GM12878 (cell line): ENCODE measurements at places on chromosomes 1 and 21. TPM values are rescaled to one million over a fixed set of nuclear protein-coding genes. Genes with fewer than 3 reads are reported as not detected.

GRCh38 chr1:183883623-183884022 lies 78.7 kb downstream of the RGL1 start:
- no peak for DNase-seq
- H3K27ac ChIP-seq = no peak overlapping the region
- H3K36me3 ChIP-seq = peaks cover 14% of the 10 kb centered on the region
- no peaks in the 10 kb centered on the region for H3K27me3 ChIP-seq
- no peak overlapping the region for H3K4me3 ChIP-seq
- peaks cover 12% of the 10 kb centered on the region for H3K4me1 ChIP-seq

DNA sequence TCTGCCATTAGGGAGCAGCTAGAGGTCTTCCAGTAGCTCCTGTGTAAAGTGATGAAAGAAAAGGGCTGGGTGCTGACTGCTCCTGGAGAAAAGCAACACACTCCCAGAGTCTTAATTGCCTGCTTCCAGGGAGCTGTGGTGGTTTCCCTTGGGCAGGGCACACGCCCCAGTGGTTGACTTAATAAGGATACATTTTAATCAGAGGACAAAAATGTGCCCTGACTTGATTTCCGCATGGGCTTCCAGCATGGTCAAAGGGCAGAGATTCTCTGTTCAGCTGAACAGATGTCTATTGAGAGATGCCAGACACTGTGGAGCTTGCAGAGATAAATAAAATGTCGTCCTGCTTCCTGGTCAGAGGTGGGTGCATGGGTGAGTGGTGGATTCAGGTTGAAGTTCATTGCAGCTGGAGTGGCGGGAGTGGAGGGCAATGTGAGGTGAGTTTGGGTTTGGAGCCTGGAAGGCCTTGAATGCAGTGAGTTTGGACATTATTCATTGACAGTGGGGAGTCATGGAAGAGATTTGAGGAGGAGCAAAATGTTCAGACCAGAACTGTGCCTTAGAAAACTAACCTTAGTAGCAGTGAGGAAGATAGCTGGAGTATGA lies 16.0 kb downstream of the QSOX1 start:
- DNase-seq = no peak
- peaks cover 8% of the 10 kb centered on the region for H3K36me3 ChIP-seq
- H3K27ac ChIP-seq = no peak overlapping the region
- no peaks in the 10 kb centered on the region for H3K27me3 ChIP-seq
- no peak overlapping the region for H3K4me3 ChIP-seq
- H3K4me1 ChIP-seq = no peaks in the 10 kb centered on the region

Gene CR2
- 67.3 and 74.8 TPM in 2 replicates for total RNA-seq

DNA sequence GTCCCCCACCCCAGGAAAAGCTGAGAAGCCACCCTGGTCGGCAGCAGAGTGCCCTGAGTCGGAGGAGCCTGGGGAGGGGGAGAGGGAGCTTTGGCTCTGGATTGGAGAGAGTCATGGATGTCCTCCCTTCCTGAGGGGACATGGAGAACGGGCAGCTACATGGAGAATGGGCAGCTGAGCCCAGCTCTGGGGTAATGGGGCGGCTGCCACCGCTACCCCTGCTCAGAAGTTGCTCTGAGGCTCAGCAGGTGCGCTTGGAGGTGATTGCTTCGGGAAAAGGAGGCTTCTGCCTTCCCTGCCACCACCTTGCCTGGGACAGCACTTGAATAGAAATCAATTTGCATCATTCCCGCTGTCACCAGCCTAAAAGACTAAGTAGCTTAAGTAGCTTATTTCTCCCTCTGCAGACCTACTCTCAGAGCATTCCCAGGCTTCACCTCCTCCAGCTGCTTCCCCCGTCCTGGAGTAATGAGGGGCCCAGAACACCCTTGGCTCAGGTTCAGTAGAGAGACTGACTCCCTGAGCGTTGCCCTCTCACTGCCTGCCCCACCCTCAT lies 8.3 kb downstream of the DISP3 start:
- DNase-seq = no peak
- no peaks in the 10 kb centered on the region for H3K4me1 ChIP-seq
- no peak overlapping the region for H3K4me3 ChIP-seq
- H3K27ac ChIP-seq = no peak overlapping the region
- H3K36me3 ChIP-seq = no peaks in the 10 kb centered on the region
- peaks cover 8% of the 10 kb centered on the region for H3K27me3 ChIP-seq

DNA sequence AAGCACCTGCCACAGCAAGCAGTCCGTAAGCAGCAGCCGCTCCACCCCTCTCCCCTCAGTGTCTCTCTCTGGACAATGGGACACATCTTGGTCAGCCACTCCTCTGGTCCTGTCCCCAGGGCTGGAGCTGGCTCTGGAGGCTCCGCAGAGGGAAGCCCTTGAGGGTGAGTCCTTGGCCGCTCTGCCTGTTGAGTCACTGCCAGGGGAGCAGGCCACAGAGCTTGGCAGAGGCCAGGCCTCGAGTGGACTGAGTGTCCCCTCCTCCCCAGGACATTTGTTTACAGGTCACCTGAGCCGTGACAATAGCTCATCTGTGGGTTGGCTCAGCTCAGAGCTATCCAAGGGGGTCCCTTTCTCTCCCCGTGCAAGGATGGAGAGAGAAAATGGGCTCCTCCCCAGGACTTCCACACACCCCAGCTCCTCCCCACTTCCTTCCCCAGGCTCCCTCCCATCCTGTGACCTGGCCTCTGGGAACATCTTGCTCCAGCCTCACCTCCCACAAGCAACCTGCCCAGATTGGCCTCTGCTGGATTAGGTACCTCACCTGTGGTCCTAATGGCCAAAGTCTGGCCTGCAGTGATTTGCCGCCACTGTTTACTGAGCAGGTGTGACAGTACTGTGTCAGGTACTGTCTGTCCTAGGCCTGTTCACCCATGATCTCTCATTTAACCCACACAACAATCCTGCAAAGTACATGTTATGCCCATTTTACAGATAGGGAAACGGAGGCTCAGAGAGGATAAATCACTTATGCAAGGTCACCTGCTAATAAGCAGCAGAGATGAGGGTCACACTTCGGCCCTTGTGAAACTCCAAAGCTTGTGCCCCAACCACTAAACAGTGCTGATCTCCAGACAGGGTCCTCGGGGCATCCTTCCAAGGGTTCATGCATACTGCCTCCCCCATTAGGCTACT lies 4.8 kb downstream of the FAM131C start:
- no peaks in the 10 kb centered on the region for H3K36me3 ChIP-seq
- no peak for DNase-seq
- H3K27me3 ChIP-seq = peaks cover under 1% of the 10 kb centered on the region; the same call in 1 of the 2 replicates
- H3K27ac ChIP-seq = no peak overlapping the region
- no peak overlapping the region for H3K4me3 ChIP-seq

DNA sequence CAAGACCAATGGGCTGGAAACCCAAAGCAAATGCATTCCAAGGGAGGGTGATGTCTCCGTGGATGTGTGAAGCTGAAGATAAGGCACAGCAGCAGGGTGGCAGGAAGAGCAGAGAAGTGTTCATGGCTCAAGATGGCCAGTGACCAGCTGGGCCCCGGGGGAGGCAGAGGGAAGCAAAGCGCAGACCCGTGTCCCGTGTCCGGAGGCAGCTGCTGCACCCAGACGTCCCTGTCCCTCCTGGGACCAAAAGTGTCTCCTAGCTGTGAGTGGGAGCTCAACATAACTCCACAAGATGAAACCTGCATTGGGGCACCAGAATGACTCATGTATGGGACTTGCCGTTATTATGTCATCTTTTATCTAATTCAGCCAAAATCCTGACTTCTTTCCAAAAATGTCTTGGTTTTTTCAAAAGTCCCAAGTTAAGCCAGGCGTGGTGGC lies 118.2 kb downstream of the RIPK4 start:
- no peaks in the 10 kb centered on the region for H3K36me3 ChIP-seq
- H3K27ac ChIP-seq = no peak overlapping the region
- no peaks in the 10 kb centered on the region for H3K27me3 ChIP-seq
- no peaks in the 10 kb centered on the region for H3K4me1 ChIP-seq
- DNase-seq = no peak

Gene CFHR3
- total RNA-seq = not detected in 2 replicates

DNA sequence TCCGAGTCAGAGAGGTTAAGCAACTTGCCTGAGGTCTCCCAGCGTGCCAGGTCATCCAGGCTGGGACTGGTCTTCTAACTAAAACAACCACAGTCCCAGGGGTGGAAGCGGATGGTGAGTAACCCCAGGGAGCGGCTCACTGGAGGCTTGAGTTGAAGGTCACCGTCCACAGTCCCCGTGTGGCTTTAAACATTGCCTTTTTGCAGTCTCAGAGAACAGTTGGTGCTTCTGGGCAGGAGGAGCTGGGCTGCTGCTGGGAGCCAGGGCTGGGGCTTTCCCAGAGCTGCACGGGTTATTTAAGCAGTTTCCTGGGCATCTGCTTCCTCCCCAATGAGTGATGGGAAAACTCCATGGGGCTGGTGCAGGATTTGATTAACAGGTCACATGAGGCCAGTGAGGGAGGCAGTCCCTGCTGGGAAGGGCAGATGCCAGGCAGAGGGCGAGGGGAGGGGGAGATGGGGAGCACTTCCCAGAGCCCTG lies 12.3 kb downstream of the ARHGEF10L start:
- H3K36me3 ChIP-seq = no peaks in the 10 kb centered on the region
- no peak overlapping the region for H3K4me3 ChIP-seq
- H3K4me1 ChIP-seq = no peaks in the 10 kb centered on the region
- H3K27me3 ChIP-seq = no peaks in the 10 kb centered on the region
- no peak overlapping the region for H3K27ac ChIP-seq

GRCh38 chr1:67308136-67308535 lies 463 bp downstream of the IL12RB2 start:
- peaks cover 3% of the 10 kb centered on the region for H3K4me1 ChIP-seq
- no peaks in the 10 kb centered on the region for H3K36me3 ChIP-seq

DNA sequence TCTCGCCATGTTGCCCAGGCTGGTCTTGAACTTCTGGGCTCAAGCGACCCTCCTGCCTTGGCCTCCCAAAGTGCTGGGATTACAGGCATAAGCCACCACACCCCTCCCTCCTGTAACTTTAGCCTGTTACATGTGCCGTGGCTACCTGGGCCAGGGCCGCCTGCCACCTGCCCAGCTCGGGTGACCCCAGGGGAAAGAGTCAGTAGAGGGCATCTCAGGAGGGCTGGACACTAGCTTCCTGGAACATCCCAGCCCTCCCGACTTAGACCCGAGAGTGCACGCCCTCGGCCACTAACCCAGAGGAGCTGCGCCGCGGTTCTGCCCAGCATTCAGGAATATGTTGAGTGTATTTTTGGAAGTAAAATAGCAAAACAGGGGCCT lies 40.4 kb upstream of the TMEM52 start:
- no peak overlapping the region for H3K27ac ChIP-seq
- no peaks in the 10 kb centered on the region for H3K27me3 ChIP-seq
- no peak for DNase-seq
- no peak overlapping the region for H3K4me3 ChIP-seq

DNA sequence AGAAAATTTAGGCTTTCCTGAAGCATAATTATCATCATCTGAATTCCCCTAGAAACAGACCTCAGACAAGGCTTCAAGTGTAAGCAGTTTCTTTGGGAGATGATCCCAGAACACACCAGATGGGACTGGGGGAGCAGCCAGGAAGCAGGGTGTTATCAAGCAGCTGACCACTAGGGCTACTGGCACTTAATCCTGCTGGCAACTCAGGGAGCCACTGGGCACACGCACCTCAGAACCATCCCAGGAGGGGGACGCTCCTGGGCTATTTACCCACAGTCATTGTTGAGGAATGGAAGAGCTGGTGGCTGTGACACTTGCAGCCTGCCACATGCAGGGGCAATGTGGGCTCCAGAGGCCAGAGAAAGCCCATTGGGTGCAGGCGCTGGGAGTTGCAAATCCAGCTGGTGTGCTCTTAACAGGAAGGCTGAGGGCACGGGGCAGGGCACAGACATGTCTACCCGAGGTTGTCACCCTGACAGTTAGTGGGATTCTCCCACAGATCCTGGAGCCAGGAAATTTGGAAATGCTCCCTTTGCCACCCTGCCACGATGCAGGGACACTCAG lies 15.1 kb upstream of the IL22RA1 start:
- no peaks in the 10 kb centered on the region for H3K36me3 ChIP-seq
- no peak overlapping the region for H3K27ac ChIP-seq
- no peaks in the 10 kb centered on the region for H3K27me3 ChIP-seq
- no peak for DNase-seq
- peaks cover 7% of the 10 kb centered on the region for H3K4me1 ChIP-seq
- no peak overlapping the region for H3K4me3 ChIP-seq

- no peak overlapping the region for H3K27ac ChIP-seq
- H3K4me3 ChIP-seq = no peak overlapping the region
- peaks cover 2% of the 10 kb centered on the region; the same call in 1 of the 2 replicates for H3K4me1 ChIP-seq
- H3K27me3 ChIP-seq = no peaks in the 10 kb centered on the region
Measured at GRCh38 chr1:207646171-207646570, 1.2 kb downstream of the CR1L start.

Gene GJB5
- not detected in 2 replicates for total RNA-seq

DNA sequence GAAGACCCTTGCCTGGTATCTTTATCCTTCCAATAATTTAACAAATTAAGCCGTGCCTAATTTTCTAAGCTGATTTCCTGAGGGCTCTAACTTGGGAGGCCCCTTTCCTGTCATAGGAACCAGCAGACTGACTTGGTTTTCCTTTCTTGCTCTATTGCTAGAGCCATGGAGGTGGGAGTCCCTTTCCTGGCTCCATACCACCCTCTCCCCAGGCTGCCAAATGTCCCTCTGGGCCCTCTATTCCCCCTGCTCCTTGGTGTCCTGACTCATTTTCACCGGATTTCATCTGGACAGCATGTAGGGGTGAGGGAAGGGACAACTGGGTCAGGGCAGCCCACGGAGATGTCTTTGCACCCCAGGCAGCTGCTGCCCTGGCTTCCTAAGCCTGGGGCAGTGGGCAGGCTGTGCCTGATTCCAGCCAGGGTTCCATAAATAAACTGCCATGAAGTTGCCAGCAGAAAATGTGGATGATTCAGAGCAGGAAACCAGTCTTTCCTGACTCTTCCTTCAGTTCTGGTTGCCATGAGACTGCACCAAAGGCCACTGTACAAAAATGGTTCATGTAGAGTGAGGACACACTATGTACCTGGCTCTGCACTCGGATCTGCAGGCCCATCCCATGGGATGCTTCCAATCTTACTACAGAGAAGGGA lies 38.0 kb upstream of the SERBP1 start:
- peaks cover 2% of the 10 kb centered on the region; the same call in 1 of the 2 replicates for H3K27me3 ChIP-seq
- no peak overlapping the region for H3K27ac ChIP-seq
- H3K4me1 ChIP-seq = no peaks in the 10 kb centered on the region
- no peak for DNase-seq
- H3K36me3 ChIP-seq = no peaks in the 10 kb centered on the region

DNA sequence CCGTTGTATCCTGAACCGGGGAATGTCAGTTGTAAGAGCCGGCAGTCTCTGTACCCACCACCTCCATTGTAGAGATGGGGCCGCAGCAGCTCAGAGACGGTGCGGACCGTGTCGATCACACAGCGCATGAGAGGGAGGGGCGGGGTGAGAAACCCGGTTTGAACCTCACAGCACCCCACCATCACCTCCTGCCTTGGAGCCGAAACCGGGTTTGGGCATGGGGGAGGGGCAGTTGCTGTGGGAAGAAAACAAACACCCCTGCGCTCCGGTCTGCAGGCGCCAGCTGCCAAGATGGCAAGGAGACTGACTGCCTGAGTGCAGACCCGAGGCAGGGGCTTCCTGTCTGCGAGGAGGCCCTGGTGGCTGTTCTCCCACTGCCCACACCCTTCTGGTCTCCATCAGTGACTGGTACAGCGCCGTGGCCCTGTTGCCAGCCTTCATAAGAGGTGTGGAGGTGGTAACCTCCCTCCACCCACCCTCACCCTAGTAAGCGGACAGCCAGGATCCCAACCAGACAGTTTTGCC lies 69.2 kb upstream of the SSBP3 start:
- H3K4me1 ChIP-seq = peaks cover 10% of the 10 kb centered on the region
- no peak for DNase-seq
- no peak overlapping the region for H3K27ac ChIP-seq
- H3K27me3 ChIP-seq = peaks cover 9% of the 10 kb centered on the region
- H3K36me3 ChIP-seq = no peaks in the 10 kb centered on the region
